ENCODE measurements at places on chromosomes 7 and 10.

DNA sequence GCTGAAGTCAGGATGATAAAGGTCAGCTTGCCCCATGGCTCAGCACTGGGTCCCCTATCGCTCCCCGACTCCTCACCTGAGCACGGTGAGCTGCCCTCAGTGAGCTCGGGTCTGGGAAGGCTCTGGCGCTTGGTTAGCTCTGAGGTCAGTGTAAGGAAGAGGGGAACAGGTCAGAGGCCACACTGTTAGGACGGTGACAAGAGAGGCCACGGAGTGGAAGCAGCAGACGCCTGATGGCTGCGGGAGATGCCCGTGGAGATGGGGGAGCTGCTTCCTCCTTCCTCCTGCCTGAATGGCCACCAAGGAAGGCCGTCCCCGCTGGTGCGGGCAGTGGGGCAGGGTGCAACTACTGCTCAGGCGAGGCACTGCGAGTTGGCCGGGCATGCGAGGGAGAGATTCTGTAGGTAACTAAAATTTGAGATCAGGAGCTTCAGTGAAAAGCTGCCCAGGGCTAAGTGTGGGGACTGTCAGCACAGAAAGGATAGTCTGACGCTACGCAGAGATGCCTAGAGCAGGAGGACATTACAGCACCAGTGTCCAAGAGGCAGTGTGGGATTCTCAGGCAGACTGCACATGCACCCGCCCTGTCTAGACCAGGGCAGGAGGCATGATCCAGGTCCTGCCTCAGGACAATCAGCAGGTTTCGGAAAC is 231.3 kb upstream of the GRB10 start:
- DNase-seq, result no peak

DNA sequence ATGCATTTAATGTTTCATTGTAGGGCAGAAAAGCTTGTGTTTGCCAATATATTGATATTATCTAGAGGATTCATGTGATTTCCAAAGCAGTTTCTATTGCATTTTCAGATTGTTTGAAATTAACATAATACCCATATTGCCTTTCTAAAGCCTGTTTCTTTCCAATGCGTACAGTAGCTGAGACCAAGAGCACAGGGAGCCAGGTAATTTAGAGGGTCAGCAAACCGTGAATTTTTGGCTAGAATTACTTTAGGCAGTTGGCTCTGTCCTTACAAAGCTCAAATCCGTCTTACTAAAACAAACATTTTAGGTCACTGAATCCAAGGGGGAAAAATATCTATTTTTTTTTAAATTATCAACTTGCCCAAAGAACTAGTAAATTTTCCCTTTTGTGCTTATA is 604.9 kb upstream of the ADARB2 start:
- no peak for DNase-seq

GRCh38 chr7:54141576-54141975 is 400.6 kb upstream of the VSTM2A start:
- DNase-seq, result no peak

- no peak for DNase-seq
Observed at GRCh38 chr7:110486549-110486948, 604.4 kb upstream of the LRRN3 start.

GRCh38 chr7:30950197-30950596 is 13.6 kb upstream of the GHRHR start:
- DNase-seq, result no peak

DNA sequence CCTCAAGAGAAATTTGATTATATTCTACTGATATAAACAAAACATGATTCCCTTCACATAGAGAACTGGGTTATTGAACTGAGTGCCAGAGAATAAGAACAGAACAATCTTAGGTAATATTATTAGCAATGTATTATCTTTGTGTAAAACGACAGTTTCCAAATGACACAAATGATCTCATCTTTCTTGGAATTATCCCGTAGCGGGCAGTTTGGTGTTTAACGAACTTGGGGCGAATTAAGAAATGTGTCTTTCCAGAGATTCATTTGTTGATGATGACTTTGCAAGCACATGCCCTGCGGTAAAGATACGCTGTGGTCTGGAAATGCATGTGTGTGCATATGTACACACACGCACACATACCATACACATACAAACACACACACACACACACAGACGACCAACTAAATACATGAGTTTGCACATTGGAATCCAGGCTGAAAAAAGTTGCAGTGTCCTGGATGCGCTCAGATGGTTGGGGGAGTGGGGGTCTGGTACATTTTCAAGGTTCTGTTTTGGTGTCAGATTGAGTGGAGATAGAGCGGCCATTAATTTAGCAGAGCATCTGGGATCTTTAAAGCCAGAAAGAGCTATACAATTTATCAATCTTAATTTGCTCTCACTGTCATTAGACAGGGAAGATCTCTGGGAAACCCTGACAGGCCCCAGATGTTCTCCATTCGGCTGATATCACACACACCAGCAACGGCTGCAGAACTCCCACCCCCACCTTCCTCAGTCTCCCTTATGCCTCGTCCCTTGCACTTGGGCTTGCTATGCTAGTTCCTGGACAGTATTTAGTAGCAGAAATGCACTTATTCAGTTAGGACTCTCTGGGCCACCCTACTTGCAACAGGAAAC is 112.4 kb upstream of the FAM171A1 start:
- no peak for DNase-seq

- no peak for DNase-seq
Observed at GRCh38 chr10:89242840-89243568, 8.6 kb downstream of the LIPA start.

GRCh38 chr7:240887-241421 is 48.6 kb downstream of the FAM20C start:
- DNase-seq, result peak; percentile 94

DNA sequence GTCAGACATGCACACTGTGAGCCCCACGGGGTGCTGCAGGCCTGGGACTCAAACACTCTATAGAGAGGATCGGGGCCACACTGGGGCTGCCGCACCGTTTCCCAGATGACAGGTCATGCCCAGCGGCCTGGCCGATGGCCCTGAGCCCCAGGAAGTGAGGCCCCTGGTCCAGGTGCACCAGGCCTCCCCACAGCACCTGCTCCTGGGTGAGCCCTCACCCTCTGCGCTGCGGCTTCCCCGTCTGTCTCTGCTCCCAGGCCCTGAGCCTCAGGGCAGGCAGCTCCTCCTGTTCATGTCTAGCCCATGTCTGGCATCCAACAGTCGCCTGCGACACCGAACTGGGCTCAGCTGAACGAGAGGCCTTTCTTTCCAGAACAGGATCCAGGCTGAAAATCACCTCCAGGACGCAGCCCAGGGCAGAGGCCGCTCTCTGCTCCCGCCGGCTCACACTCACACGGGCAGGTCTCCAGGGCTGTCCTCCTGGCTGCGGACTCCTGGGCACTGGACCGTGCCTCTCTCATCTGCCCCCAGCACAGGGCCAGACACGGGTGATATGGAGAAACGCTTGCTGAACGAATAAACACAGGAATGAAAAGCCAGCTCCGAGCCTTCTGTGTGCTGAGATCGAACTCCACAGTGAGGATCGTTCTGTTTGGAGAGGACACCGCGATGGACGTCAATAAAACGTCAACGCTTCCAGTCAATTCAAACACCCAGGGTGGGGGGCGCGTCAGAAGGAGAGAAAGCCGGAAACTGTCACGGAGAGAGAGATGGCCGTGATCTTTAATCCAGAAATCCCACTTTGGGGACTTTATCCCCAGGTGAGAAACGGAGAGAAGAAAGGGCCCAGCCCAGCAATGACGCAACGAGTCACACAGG is 202.4 kb downstream of the ELFN1 start:
- no peak for DNase-seq

- DNase-seq, result no peak
Observed at GRCh38 chr7:41437257-41438196, 265.4 kb downstream of the INHBA start.

DNA sequence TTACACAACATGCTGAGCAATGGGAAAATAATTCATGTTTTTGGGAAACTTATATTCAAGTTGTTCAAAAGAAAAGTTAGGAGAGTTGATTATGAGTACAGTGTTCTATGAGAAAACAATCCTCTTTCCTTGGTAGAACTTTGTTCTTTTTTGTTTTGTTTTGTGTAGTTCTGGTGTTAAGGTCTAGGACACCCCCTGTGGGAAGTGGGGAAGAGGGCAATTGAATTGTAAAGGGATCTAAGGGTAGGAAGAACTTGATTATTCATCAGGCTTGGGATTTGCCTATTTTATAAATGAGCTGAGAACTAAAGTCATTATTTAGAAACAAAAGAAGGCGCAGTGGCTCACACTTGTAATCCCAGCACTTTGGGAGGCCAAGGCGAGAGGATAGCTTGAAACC is 25.9 kb upstream of the CDK13 start:
- no peak for DNase-seq

GRCh38 chr10:33152750-33153149 is 181.7 kb downstream of the NRP1 start:
- no peak for DNase-seq

DNA sequence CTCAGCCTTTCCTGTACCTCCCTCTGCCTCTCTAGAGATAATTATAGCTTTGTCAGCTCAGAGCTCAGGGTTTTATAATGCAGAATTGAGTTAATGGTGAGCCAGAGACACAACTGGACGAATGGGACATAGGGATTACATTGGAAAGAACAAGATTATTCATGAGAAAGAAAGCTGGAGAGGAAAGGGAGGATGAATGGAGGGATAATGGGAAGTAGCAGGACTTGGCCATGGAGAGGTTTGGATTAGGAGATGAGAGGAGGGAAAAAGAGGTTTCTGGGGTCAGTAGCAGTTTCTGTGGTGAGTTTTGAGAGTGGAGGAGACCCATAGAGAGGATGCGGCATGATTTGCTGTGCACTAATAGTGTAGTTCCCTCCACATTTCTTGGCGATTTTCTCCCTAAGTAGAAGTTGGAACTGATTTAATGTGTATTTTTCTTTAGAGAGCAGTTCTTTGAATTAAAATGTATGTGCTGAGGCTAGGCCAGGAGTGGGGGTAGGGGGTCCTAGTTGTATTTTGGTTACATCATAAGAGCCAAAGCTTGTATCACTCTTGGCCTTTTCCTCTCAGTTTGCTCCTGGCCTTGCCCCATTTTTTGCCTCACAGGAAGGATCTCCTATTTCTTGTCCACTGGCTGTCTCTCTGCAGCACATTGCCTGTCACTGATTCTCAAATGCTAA is 107.4 kb downstream of the MKX start:
- no peak for DNase-seq

- no peak for DNase-seq
Observed at GRCh38 chr7:7176406-7177043, 5.8 kb upstream of the C1GALT1 start.

- no peak for DNase-seq
Observed at GRCh38 chr7:19984231-19984632, 210.8 kb upstream of the TMEM196 start.

GRCh38 chr10:103554488-103555324 is 61.2 kb downstream of the NEURL1 start:
- peak; percentile 93 for DNase-seq

DNA sequence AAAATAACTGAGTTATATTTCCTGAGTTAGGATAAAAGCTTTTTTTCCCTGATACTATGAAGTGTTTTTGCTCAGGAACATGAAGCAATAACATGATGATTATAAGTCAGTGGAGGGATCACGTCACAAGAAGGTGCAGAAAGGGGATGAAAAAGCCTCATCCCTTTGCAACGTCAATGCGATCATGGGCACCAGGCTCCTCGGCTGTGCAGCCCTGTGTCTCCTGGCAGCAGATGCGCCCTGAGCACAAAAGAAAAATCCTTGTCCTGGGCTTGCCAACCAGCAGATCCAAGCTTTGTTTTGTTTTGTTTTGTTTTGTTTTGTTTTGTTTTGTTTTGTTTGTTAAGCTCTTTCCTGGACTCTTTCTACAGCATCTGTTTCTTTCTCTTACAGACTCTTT is 103.5 kb upstream of the PRSS1 start:
- DNase-seq, result no peak

DNA sequence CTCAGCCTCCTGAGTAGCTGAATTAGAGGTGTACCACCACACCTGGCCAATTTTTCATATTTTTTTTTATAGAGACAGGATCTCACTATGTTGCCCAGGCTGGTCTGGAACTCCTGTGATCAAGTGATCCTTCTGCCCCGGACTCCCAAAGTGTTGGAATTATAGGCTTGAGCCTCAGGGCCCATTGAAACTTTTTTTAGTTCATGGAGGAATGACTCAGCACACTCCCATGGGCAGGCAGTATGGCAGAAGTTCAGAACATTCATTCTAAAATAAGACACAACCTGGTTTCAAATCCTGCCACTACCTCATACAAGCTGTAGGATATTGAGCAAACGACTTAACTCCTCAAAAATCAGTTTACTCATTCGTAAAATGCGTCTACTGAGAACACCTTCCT is 320.4 kb upstream of the SP8 start:
- DNase-seq, result no peak

- DNase-seq, result no peak
Observed at GRCh38 chr10:72124989-72125388, 36.6 kb upstream of the SPOCK2 start.

DNA sequence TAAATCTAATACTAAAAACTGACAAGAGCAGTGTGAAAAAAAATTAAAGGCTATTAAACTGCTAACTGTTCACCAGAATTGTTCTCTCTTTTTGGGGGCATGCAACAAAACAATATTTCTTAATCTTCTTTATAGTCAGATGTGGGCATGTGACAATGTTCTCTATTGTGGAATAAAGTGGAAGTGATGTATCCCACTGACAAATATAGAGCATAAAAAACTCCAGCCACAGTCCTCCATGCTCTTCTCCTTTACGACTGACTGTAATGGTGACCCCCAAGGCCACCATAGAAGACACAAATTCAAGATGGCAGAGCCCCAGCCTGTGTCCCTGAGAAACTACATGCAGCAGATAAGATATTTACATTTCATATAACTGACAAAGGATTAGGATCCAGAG is 11.6 kb upstream of the CCDC6 start:
- DNase-seq, result no peak

GRCh38 chr10:66671064-66671463 is 254.8 kb upstream of the LRRTM3 start:
- DNase-seq, result no peak

- DNase-seq, result peak; percentile 27
Observed at GRCh38 chr7:93055543-93056107, 62.2 kb downstream of the SAMD9 start.

GRCh38 chr10:127338399-127339110 is 142.2 kb upstream of the INSYN2A start:
- DNase-seq, result no peak

DNA sequence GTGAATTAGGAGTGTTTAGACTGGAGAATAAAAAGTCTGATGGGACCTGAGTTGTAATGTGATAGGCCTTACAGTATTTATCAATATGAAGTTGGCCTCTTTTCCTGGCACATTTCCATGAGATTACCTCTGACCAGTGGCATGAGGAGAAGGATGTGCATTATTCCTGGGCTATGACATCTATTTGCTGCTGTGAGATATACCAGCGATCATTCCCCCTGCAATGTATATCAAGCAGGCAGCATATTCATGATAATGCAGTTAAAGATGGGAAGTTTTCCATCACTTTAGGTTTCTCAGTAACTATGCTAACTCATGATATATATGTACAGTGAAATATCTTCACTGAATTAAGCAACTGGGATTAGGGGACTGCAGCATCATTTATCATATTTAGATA is 142.8 kb upstream of the MBL2 start:
- DNase-seq, result no peak

- DNase-seq, result no peak
Observed at GRCh38 chr10:79393924-79394610, 46.8 kb downstream of the PPIF start.

- no peak for DNase-seq
Observed at GRCh38 chr10:74058658-74059057, 60.7 kb downstream of the VCL start.

- no peak for DNase-seq
Observed at GRCh38 chr10:115909037-115909436, 364.0 kb downstream of the GFRA1 start.

- DNase-seq, result no peak
Observed at GRCh38 chr10:10701084-10701611, 316.5 kb upstream of the CELF2 start.

All from D721Med (cell line).